Activated CD4-positive, alpha-beta memory T cell treated with anti-CD3 and anti-CD28 coated beads, Interleukin-2, amount 10 ng/mL, durations not matched to agents 7 days and 5 days (primary cell): ENCODE measurements at places on chromosomes 7 and 10.

- no peaks in the 10 kb centered on the region for H3K36me3 ChIP-seq
- peaks cover 20% of the 10 kb centered on the region for H3K27me3 ChIP-seq
- peaks cover 15% of the 10 kb centered on the region for H3K4me1 ChIP-seq
- no peak overlapping the region for H3K27ac ChIP-seq
- H3K4me3 ChIP-seq, result no peak overlapping the region
Observed at GRCh38 chr10:80140251-80140650, 7.7 kb downstream of the PLAC9 start.

GRCh38 chr10:26911811-26912461, 51.2 kb upstream of the ABI1 start:
- DNase-seq, result no peak
- no peak overlapping the region for H3K27ac ChIP-seq
- H3K27me3 ChIP-seq, result peaks cover 6% of the 10 kb centered on the region

DNA sequence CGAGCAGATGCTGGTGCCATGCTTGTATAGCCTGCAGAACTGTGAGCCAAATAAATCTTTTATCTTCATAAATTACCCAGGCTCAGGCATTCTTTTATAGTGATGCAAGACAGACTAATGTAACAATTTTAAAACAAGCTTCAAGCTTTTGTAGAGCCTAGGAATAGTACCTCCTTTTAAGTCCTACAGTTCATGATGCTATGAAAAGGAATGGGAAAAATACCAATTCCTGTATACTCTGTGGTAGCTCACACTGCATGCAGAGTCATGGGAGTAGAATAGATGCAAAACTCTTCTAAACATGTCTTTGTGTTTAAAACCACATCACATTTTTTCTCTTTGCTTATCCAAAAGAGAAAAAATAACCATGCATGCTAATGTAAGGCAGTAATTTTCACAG, 66.6 kb upstream of the WNT16 start:
- H3K4me1 ChIP-seq, result no peaks in the 10 kb centered on the region
- no peak overlapping the region for H3K27ac ChIP-seq
- no peak for DNase-seq
- H3K4me3 ChIP-seq, result no peak overlapping the region
- H3K36me3 ChIP-seq, result no peaks in the 10 kb centered on the region
- H3K27me3 ChIP-seq, result peaks cover 4% of the 10 kb centered on the region

DNA sequence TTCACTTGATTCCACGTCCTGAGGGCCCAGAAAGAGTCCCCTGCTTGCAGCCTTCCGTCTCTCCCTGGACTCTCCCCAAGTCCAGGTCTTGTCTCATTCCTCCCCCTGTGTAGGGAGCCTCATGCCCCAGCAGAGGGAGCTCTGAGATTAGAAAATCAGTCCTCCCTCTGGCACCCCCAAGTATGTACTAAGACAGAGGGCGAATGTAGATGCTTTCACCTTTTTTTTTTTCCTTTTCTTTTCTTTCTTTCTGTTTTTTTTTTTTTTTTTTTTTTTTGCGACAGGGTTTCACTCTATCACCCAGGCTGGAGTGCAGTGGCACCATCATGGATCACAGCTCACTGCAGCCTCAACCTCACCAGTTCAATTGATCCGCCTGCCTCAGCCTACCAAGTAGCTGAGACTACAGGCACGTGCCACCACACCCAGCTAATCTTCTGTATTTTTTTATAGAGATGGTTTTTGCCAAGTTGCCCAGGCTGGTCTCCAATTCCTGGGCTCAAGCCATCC, 10.3 kb downstream of the SFXN3 start:
- H3K27ac ChIP-seq, result no peak overlapping the region
- peaks cover 27% of the 10 kb centered on the region for H3K4me1 ChIP-seq
- H3K4me3 ChIP-seq, result no peak overlapping the region
- peak; percentile 75 for DNase-seq

DNA sequence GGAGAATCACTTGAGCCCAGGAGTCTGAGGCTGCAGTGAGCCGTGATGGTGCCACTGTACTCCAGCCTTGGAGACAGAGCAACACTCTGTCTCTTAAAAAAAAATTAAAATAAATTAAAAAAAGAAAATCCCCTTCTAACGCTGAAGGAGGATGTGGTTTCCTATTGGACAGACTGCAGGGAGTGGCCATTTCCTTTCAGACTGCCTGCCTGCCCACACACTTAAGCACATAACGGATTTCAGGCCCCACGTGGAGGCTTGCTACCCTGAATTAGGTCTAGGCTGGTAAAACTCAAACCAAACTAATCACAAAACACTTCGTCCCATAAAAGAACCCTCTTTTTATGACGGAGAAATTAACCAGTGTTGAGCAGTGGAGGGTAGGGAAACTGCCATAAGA, 34.0 kb downstream of the GATA3 start:
- peaks cover 20% of the 10 kb centered on the region for H3K36me3 ChIP-seq
- no peaks in the 10 kb centered on the region for H3K27me3 ChIP-seq
- H3K4me1 ChIP-seq, result peaks cover 36% of the 10 kb centered on the region
- H3K27ac ChIP-seq, result peak overlapping the region; percentile 78
- peak; percentile 70 for DNase-seq
